GM23248 (cell line): ENCODE measurements at places on chromosomes 6 and 20.
A peak's percentile ranks its signal among the peaks of the same experiment; 100 is the strongest.

DNA sequence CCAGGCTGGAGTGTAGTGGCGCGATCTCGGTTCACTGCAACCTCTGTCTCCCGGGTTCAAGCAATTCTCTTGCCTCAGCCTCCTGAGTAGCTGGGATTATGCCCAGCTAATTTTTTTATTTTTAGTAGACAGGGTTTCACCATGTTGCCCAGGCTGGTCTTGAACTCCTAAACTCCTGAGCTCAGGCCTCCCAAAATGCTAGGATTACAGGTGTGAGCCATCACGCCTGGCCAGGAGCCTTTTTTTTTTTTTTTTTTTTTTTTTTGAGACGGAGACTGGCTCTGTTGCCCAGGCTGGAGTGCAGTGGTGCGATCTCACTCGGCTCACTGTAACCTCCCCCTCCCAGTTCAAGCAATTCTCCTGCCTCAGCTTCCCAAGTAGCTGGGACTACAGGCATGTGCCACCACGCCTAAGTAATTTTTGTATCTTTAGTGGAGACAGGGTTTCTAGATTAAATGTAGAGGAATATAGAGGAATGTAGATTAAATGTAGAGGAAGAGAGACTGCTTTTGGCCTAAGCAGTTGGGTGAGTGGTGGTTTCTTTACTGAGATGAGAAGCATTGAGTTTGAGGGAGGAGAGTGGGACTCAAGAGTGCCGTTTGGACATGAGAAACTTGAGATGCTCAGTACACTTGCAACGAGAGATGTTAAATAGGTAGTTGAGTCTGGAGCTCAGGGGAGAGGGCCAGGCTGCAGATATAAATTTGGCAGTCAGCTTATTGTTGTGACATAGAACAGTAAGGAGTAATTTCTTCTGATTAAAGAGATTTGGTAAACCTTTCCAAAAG, 16.7 kb downstream of the VAPB start:
- no peak for DNase-seq

DNA sequence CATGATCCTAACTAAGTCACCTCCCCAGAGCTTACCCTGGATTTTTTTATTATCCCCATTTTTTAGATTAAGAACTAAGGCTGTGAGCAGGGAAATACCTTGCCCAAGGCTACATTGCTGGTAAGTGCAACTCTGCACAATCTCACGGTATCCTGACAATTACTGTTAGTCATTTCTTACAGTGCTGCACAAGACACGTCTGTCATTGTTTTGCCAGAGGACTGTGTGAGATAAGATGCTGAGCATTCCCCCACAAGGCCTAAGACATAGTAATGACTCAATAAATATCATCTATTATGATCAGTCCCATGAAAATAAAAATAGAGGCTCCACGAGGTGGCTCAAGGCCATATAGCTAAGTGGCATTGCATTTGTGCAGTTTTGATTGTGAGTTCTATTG, 21.0 kb downstream of the PFDN4 start:
- DNase-seq: peak; percentile 56

- DNase-seq: peak; percentile 9
Measured at GRCh38 chr6:162621246-162621645, 106.3 kb downstream of the PRKN start.

DNA sequence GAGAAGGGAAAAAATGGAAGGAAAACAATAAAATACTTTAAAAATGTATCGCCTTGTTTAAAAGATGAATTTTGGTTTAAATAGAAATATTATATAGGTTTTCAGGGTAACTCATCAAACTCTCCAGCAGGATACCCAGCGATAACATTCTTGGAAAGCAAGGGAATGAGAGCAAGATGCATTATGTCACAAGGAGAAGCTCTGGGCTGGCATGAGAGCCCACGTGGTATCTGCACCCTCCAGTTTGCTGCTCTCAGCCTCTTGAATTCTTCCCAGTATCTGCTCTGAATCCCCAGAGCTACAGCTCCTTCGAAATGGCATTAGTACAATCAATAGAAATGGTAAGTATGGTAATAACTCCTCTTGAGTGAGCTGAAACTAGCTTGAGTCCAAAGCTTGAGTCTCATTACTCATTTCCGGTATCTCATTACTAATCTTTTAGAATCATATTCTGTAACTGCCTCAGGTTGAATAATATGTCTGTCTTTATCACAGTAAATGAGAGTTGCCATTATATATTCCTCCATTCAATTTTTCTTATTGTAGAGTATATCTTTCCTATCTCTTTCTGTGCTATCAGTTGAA, 4.9 kb upstream of the TMEM242 start:
- DNase-seq: peak; percentile 66

- no peak for DNase-seq
Measured at GRCh38 chr6:143164565-143165105, 103.9 kb downstream of the AIG1 start.

DNA sequence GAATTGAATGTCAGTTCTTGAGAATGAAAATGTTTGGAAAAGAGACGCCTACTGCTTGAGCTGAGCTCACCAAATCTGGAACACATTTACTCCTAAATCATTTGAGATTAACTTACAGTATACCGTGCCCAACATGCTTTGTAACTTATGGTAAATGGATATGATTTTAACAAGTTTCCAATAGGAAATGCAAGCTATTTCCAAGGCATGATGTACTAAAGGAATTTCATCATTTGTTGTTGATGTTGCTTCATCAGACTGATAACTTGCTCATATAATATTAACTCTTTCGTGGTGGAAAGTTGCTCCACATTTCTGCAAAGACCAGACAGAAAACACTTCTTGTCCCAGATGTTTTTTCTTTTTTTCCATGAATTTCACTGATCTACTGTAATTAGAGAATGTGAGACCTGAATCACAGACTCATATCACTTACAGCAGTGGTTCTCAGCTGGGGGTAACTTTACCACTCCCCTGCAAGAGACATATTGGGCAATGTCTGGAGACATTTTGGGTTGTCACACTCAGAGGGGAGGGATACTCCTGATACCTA, 116.6 kb upstream of the TRAF3IP2 start:
- peak; percentile 75 for DNase-seq
